ENCODE measurements at places on chromosomes 3 and 15.

DNA sequence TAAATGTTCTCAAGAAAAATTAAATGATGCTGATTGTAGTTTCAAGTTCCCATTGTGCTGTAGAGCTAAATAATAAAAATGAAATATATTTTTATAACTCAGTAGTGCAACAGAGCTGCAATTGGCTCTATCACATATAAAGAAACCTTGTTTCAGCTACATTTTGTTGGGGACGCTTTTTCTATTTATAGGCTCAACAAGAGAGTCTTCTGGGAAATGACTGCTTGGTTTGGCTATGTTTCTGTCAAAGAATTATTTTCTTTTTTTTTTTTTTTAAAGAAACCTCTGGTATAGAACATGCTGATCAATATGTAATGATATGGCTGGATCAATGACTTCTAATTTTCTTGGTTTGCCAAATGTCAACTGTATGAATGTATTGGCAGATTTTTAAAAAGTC is 76.5 kb downstream of the OTOL1 start:
- no peak for DNase-seq

- DNase-seq: no peak
These were observed 1092.5 kb upstream of the EPHA6 start for GRCh38 chr3:95721938-95722337.

GRCh38 chr3:29137601-29138000 is 143.3 kb upstream of the RBMS3 start:
- DNase-seq: no peak

GRCh38 chr3:30006111-30006510 is 600.3 kb upstream of the TGFBR2 start:
- DNase-seq: no peak

GRCh38 chr15:59159210-59159609 is 47.4 kb upstream of the LDHAL6B start:
- DNase-seq: no peak

GRCh38 chr15:34188711-34189110 is 21.2 kb downstream of the KATNBL1 start:
- DNase-seq: no peak

- no peak for DNase-seq
These were observed 161.6 kb upstream of the LRRC3B start for GRCh38 chr3:26460985-26461384.

GRCh38 chr3:127753898-127754410 is 68.4 kb downstream of the MGLL start:
- DNase-seq: no peak

DNA sequence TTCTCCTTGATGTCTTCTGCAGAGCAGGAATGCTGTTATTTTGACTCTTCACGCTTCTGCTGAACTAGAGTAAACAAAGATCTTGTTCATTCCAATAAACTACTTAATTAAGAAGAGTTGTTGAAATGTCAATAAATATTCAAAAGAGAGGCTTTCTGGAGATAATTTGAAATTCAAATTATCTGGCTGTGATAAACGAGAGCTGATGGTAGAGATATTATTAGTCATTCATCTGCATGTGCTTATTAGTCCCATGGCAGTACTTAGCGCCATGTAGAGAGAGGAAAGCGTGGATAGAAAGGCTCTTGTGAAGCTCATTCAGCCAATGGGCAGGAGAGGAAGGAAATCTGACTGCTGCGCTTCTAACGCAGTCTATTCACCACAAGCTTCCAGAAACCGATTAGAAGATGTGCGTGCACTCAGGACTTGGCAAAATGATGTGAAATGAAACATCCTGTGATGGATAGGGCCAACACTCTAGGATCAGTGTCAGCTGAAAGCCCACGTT is 251.1 kb downstream of the GABRB3 start:
- no peak for DNase-seq

Measured in activated T-helper 1 cell treated with Interleukin-2 at 50 U/mL for 16 hours (primary cell).